ENCODE measurements at places on chromosomes 13 and 19.

- DNase-seq = no peak
Observed at GRCh38 chr13:97448503-97449251, 14.7 kb downstream of the RAP2A start.

DNA sequence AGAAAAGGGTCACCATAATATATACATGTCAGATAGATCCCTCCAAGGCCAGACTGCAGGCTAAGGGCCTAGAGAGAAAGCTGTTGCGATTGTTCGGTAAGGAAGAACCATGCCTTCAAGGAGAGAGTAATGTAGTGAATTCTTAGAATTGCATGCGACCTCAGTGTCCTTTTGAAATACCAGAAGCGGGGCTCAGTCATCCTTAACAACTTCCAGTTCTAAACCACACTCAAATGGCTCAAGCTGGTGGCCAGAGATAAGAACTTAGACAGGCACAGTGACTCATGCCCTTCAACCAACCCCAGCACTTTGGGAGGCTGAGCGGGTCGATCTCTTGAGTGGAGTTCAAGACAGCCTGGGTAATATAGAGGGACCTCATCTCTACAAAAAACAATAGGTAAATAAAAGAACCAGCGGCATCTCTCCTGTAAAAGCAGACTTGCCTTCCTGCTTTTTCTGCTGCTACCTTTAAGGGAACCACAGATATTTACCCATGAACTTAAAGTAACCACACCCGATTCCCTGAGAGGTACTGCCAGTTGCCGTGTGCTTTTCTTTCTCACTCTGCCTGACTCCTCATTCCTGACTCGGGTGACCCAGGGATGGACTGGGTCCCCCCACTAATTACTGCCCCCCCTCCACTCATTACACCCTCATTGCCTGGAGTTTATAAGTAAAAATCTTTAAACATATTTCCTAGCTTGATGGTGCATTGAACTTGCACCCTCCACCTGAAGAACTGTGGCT, 15.4 kb upstream of the SIGLEC6 start:
- no peak for DNase-seq

DNA sequence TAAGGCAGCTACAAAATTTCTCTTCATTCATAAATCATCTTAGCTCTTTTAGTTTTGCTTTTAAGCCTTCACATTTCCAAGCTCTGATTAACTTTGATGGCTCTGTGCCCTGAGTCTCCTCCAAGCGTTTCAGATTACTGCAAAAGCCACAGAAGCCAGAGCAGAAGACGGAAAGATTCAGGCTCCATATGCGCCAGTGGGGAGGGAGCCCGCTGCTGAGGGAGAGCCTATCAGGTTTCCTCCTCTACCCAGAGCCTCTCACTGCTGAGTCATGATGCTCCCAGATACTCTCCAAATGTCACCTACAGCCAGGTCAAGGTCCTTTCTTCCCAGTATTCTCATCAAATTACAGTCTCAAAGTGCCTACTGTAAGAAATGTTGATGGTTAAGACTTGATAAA, 193.6 kb downstream of the RAP2A start:
- no peak for DNase-seq

DNA sequence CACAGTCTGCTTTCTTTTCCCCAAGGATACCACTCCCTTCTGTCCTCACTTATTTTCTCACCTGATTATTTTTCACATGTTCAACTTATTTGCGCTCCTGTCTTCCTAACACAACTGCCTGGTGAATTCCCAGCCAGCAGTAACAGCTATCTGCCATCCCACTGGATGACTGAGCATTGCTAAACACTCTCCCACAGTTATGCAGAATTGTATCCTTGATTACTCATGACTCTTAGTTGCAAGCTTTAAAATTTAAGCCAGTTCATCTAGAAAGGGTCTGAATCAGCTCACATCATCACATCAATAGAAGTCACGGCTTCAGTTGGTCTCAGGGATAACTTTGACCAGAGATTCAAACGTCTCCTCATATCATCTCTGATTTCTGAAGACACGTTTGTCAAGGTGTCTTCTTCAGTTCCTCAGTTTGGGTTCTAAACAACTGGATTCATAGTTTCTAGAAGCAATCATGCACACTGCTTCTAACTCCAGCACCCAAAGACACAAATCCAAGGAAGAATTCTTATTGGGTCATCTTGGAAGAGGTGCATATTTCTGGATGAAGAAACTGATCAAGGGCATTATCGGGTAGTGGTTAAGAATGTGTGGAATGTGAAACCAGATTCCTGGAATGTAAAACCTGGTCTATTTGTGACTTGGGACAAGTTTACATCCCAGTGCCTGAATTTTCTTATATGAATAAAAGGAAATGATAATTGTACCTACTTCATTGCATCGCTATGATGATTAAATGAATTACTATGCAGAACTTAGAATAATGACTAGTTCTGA, 13.9 kb upstream of the DACH1 start:
- DNase-seq = no peak

DNA sequence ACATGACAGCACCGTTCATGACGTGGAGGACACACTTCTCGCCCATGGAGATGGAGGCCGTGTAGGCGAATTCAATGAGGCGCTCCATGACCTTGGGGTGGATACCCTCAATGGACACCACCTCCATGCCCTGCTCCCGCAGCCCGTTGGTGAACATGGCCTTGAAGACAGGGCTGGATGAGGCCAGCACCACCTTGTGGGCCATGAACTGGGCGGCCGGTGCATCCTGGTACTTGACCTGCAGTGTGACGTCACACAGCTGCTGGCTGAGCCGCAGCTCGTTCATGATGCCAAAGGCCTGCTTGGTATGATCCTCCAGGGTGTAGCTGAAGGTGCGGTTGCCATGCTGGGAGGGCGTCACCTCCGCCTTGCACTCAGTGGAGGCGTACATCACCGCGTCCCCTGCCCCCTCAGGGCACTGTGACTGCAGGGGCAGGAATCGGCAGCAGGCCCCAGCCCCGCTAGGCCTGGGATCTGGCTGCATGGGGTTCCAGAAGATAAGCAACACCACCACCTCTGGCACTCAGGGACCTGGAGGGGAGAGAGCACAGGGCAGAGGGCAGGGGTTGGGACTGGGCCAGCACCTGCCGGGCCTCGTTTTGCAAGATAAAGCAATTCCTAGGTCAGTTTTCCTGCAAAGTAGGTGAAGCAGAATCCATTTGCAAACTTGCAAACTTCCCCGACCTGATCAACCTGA, 3.5 kb downstream of the KEAP1 start:
- DNase-seq = no peak

DNA sequence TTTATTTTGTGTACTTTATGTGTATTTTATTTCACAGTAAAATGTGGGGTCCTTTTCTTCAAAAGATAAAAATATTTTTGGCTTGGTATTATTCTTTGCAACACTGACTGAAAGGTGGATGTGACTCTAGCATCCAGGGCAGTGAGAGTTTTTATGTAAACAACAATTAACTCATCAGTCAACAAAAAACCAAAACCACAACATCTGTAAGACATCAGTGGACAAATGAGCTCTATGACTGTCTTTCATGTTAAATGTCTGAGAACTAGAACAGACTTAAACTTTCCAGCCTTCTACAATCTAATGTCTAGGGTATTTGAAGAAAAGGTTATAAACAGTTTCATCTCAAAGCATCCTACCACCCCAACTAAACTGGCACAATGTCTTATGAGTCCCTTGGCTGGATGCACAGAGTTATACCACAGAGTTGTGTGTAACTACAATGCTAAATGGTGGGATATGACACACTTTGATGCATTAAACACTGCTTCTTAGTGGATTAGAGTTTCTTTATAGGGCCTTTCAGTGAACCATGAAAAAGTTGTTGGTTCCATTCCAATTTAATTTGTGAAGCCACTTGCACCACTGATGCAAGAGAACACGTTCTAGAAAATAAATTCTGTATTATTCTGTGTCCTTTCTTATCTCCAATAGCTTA, 544.2 kb upstream of the KLF12 start:
- DNase-seq = no peak

GRCh38 chr13:23953860-23954512, 56.7 kb upstream of the C1QTNF9B start:
- DNase-seq = no peak

DNA sequence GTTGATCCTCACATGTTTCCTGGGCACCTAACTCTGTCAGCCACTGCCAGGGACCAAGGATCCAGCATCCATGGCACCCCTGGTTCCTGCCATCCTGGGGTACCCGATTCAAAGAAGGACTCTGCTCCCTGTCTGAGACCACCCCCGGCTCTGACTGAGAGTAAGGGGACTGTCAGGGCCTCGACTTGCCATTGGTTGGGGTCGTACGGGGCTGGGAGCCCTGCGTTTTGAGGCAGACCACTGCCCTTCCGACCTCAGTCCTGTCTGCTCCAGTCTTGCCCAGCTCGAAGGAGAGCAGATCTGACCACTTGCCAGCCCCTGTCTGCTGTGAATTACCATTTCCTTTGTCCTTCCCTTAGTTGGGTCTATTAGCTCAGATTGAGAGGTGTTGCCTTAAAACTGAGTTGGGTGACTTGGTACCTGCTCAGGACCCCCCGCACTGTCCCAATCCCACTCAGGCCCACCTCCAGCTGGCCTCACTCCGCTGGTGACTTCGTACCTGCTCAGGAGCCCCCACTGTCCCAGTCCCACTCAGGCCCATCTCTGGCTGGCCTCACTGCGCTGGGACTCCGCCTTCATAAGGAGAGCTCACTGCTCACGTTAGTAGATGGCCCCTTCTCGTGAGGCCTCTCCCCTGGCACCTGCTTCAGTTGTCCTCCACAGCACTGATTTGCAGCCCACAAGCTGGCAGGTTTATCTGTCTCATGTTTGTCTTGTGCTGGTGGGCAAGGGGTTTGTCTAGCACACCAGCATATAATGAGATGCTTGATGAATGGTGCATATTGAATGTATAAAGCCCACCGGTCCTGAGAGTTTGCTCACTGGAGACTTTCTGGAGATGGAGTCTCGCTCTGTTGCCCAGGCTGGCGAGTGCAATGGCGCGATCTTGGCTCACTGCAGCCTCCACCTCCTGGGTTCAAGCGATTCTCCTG, 3.9 kb downstream of the RPL28 start:
- no peak for DNase-seq

DNA sequence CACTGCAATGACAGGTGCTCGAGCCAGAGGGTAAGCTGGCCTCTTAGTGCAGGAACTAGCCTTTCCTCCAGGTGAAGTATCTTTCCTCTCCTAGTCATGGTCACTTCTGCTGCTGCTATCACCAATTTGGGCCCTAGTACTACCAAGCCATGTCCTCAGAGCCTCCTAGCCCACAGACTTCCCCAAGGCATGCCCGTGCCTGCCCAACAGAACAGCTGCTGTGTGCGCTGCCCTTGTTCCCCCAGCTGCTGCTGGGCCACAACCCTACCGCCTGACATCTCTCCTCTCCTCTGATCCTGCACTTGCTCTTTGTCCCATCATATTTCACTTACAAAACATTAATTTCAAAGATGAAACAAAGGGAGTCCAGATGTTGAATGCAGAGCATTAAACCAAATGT, 168.5 kb upstream of the FREM2 start:
- DNase-seq = no peak

- no peak for DNase-seq
Observed at GRCh38 chr13:66520511-66521355, 709.4 kb downstream of the PCDH9 start.

DNA sequence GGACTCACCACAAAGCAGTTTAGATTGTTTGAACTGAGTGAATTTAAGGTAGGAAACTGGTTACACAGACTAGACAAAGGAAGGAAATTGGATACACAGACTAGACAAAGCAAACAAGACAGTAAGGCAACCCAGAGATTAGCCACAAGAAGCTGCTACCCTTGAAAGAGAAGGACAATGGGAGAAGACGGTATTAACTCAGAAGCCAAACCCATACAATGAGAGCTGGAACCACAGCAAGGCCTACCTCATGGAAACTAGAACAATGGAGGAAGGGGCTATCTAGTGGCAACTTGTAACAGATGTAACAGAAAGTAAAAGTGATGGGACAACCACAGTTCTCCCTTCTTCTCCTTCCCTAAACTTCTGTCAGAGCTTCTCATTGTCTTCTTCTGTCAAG, 410.9 kb upstream of the SPRY2 start:
- no peak for DNase-seq

DNA sequence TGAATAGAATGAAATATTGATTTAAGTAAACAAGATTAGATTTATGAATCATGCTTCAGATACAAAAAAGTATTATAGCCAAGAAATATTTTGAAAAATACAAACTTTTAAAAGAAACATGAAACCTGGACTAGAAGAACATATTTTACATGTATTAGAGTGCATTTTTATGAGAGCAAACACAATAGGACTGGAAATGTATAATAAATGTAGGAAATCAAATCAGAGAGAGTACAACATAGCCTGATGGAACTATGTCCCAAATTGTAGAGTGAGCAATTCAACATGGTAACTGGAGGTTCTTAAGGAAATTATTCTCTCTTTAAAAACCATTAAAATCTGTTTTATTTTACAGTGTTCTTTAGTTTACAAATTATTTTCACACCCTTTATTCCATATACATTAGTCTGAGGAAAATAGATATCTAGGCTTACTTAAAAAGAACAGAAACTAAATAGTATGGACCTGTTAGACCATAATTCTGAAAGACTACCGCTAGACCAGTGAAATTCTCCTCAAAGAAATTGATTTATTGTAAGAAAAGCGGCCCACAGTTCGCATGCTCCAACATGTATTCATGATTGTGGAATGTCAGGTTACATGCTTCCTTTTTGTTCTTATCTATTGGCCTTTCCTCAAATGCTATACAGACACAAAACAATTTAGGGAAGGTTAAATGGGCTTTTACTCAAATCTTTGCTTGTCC, 1526.5 kb upstream of the SLC10A2 start:
- no peak for DNase-seq

- no peak for DNase-seq
Observed at GRCh38 chr13:33556828-33557227, 261.1 kb upstream of the RFC3 start.

DNA sequence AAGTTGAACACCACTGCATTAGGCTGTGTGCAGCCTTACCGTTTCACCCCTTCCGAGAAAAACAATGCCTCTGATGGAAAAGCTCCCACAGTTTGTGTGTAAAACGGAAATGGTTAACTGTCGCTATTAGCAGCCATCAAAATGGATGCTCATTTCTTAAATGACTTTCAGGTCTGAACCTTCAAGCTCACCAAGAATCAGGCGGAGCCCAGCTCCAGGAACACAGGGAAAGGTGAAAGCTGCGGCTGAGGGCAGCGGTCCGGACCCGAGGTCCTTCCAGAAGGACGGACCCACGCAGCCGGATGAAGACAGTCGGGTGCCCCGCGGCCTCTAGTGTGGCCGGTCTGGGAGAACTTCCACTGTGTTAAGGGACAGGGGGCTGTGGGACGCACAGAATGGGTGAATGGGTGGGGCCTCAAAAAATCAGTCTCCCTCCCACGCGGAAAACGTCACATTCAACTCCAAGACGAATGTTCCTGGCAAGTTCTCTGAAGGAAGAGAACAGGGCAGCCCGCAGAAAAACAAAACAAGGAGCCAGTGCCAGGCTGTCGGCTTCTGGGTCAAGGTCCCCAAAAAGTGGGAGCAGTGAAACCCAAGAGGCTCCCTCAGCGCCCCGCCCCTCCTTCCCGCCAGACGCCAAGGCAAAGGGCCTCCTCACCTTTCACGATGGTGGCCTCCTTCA, 4.9 kb downstream of the IRS2 start:
- DNase-seq = no peak

GRCh38 chr19:51594774-51595109, 23.7 kb downstream of the ZNF175 start:
- DNase-seq = no peak

- DNase-seq = no peak
Observed at GRCh38 chr19:40754611-40755247, 3.7 kb downstream of the SNRPA start.
